ENCODE measurements at places on chromosomes 1 and 21. TPM values are rescaled to one million over a fixed set of nuclear protein-coding genes. Genes with fewer than 3 reads are reported as not detected.

Gene CLEC20A
- total RNA-seq = not detected

Gene UBL4B
- total RNA-seq = 0.25 TPM

Gene HES2
- total RNA-seq = not detected

Gene CENPF
- total RNA-seq = 14.8 TPM

Gene STIL
- 4.7 TPM for total RNA-seq

Gene SPATA17
- 4.2 TPM for total RNA-seq

All from temporal lobe (tissue), 4 donors.